ENCODE measurements at places on chromosomes 11 and 22.

GRCh38 chr22:50074551-50075530 lies 10.4 kb downstream of the MLC1 start:
- DNase-seq = no peak

DNA sequence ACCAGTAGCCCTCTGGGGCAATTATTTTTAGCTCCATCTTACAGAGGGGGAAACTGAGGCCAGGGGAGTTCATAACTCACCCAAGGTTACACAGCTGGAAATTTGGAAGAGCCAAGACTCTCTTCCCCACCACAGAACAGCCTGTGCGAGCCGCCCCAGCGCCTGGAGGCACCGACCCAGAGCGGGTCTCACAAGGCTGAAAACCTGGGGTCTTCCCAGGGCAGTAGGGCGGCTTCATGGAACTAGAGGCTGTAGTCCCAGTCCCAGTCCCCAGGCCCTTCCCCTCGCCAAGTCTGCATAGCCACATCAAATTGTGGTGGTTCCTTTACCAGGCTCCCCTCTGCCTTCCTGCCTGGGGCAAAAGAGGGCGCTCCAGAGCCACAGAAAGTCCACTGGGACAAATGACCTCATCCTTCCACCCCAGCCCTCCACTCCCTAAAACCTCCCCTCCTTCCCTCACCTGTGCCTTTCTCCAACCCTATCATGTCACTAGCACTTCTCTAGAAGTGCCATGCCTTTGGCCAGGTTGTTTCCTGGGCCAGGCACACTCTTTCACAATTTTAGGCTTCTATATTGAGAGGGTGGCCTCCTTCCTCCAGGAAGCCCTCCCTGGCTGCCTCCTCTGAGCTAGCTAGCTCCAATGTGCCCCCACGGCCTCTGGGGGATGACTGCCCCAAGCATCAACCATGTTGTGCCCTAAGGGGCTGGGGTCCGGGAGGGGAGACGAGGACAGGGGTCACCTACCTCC lies 15.2 kb upstream of the CDC42EP1 start:
- DNase-seq = peak; percentile 87

DNA sequence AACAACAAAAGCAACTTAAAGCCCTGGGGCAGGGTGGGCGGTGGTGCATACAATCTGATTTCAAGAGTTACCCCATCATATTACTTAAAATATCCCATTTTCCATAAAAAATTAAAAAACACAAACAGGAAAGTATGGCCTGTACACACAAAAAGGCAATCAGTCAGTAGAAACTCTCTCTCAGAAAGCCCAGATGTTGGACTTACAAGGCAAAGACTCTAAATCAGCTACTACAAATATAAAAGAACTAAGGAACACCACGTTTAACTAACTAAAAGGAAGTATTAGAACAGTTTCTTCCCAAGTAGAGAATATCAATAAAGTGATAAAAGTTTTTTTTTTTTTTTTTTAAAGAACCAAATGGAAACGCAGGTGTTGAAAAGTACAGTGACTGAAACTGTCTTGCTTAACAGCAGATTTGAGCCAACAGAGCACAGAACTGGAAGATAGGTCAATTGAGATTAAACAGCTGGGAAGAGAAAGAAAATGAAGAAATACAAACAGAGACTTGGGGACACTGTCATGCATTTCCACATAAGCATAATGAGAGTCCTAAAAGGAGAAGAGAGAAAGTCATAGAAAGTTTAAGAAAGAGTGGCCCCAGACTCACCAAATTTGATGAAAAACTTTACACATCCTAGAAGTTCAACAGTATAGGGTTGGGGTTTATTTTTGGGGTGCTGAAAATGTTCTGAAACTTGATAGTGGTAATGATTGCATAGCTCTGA lies 8.6 kb downstream of the SC5D start:
- no peak for DNase-seq

- no peak for DNase-seq
Measured at GRCh38 chr11:35262056-35262455, 123.1 kb downstream of the CD44 start.

DNA sequence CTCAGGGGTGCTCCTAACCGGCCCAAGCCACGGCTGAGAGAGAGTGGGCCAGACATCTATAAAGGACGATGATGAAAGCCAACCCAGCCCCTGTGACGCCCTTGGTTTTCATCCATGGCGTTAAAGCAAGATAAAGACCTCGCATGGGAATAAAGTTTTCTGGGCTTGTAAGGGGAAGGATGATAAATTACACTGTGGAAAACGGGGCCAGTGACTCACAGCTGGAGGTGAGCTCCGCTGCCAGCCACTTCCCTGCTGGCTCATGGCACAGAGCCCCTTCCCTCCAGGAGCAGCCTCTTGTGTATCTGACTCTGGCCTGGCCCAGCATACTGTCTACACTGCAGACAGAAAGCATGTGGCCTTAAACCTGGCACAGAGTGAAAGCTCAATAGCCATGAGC lies 503.2 kb upstream of the B3GAT1 start:
- DNase-seq = peak; percentile 45

DNA sequence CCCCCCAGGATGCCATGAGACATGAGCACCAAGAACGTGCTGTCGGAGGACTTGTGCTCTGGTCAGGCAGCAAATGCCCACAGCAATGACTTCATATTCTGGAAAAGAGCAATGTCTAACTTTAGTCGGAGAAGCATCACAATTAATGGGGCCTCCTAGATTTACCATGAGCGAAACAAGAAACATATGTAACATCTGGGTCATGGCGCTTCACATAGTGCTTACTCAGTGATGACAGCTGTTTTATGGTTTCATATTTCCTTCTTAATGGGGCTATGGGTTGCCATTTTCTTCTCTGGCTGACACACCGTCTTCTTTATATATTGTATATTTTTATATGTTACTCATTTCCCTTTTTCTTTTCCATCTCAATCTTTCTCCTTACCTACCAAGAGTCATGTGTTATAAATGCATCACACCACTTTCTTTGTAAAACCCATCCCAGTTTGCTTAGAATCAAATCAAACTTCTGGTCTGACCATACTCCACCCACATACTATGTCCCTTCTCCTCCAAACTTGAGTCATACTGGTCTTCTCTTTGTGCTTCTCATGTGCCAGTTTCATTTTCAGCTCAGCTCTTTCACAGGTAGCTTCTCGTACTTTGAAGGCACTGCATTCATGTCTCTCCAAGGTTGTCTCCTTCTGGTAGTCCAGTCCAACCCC lies 9.4 kb upstream of the CASP12 start:
- DNase-seq = no peak

DNA sequence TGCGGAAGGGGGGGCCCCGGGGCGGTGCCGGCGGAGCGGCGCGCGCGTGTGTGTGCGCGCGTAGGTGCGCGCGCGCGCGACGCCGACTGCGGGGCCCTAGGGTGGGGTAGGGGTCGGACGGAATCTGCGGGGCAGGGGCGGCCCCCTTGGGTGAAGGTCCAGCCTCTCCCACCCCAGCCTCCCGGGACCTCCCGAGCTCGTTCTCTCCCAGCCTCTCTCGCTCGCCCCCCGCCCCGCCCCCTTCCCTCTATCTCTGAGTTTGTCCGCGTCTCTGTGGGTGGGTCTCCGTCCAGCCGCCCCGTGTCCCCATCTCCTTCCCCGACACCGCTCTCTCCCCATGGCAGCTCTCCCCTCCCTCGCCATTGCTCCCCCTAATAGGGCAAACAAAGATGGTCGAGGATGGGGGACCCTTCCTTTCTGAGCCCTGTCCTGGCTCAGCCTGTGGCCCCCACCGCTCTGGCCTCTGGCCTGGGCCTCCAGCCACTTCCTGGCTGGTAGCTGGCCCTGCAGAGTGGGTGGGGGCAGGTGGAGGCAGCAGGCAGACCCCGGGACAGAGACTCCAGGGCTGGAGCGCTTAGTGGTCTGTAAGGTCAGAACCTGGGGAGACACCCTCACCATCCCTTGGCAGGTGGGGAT lies 33.0 kb upstream of the PRR5 start:
- DNase-seq = peak; percentile 55

DNA sequence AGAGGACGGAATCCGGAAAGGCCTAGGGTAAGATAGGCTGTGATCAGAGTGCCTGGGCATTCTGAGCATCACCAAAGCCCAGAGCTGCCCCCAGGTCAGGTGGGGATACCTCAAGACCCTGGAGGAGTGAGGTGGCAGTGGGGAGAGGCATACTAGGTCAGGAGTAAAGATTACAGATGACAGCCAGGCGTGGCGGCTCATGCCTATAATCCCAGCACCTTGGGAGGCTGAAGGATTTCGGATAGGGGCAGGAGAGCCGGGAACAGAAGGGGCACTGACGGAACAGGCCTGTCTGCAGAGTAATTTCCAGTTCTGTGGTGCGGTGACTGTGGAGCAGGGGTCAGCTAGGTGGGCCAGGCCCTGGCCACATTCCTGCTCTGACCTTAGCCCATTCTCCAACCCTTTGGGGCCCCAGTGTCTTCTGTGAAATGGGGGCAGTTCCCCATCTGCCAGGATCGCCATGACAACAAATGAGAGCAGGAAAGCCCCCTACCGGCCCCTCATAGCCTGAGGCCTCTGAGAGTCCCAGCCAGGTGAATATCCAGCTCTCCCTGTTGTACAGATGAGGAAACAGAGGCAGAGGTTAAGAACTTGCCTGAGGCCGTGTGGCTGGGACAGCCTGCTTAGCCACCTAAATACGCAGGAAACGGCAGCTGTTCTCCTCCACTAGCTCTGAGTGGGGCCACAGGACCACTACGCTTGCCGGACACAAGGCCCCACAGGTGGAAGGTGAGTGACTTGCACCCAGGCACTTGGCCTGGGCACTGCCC lies 9.2 kb downstream of the BAD start:
- DNase-seq = no peak

- DNase-seq = no peak
Measured at GRCh38 chr11:86222081-86222480, 22.5 kb upstream of the EED start.

GRCh38 chr11:78351979-78352841 lies 65.4 kb downstream of the GAB2 start:
- DNase-seq = no peak

Measured in tibial artery (tissue), 4 donors.